ENCODE measurements at places on chromosomes 6 and 20.
A peak's percentile ranks its signal among the peaks of the same experiment; 100 is the strongest.

GRCh38 chr6:51396583-51396982 is 577.9 kb downstream of the TFAP2B start:
- DNase-seq: no peak

DNA sequence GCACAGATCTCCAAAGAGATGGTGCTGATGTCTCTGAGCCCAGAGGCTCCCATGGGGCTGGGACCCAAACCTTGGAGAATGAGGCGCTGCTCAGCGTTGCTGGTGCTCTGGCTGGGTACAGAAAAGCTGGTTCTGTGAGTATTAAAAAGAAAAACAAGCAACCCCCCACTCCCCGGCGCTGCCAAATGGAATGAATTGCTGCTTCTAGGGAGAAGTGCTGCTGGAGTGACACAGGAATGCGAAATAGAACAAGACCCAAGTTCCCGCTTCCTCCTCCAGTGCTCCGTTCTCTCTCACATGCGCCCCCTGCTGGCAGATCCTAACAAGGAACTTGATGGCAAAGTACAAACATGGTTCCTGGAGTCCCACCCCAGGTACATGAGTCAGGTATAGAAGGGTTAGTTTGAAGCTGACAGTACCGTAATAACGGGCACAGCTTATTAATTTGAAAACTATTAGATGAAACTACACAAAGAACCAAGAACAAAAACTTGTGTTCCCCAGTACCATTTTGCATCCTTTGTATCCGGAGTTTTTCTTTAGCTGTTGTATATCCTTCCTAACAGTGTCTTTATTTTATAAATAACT is 2.1 kb upstream of the DDX27 start:
- peak; percentile 73 for DNase-seq

- DNase-seq: no peak
Measured at GRCh38 chr6:113888956-113889630, 31.9 kb downstream of the MARCKS start.

DNA sequence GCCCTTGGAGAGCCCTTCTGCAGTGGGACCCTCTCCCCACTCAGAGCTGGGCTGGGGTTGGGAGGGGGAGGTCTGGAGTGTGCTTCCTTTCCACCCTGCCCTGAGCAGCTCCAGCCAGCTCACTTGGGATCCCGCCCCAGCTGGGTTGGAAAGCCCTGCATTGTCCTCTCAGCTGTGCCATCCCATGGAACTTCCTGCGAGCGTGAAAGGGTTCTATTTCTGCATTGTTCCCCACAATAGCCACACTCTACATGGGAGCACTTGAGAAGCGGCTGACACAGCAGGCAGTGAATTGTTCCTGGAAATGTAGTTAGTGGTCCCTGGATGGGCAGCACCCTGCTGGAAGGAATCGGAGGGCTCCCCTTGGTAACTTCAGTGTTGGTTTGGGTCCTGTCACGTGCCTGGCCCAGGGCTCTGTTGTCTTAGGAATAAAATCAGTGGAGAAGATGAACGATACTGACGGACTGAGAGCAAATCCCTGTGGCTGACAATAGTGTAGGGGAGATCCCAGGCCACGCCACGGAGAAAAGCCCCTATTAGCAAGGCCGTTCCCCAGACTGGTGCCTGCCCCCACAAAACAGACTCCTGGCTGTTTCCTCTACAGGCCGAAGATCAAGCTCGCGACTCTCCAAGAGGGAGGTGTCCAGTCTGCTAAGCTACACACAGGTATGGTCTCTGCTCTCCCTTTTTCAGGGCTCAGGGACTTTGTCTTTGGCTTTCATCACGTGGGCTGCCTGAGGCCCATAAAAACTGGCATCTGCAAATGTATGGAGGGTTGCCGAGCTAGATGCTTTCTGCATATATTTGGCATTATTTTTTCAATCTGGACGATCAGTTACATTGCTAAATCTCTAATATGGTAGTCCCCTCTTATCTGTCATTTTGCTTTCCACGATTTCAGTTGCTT is 18.8 kb downstream of the DNMT3B start:
- no peak for DNase-seq

DNA sequence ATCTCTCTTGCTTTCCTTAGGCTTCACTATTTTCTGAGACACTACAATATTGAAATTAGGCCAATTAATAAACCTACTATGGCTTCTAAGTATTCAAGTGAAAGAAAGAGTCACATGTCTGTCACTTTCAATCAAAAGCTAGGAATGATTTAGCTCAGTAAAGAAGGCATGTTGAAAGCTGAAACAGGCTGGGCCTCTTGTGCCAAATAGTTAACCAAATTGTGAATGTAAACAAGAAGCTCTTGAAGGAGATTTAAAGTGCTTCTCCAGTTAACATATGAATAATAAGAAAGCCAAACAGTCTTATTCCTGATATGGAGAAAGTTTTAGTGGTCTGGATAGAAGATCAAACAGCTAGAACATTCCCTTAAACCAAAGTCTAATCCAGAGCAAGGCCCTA is 236.3 kb downstream of the OTOR start:
- DNase-seq: no peak

GRCh38 chr6:149476789-149477455 is 7.9 kb downstream of the ZC3H12D start:
- DNase-seq: no peak

GRCh38 chr6:70221025-70221714 is 81.7 kb downstream of the COL9A1 start:
- DNase-seq: peak; percentile 51

- DNase-seq: no peak
Measured at GRCh38 chr6:108687921-108688320, 127.2 kb downstream of the FOXO3 start.

DNA sequence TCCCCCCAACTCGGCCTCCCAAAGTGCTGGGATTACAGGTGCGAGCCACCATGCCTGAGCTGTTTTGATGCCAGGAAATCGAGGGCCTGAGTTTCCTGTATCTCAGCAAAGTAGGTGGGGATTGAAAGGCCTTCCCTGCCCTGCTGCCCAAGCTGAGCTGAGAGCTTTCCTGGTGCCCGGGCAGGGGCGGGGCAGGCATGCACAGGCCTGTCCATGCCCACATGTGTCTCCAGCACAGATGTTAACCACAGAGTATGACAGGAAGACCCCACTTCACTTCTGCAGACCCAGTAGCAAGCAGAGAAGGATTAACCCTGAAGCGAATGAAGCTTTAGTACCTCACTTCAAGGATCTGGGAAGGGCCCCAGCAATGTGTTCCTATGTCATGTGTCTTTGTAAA is 66.0 kb downstream of the GPR6 start:
- DNase-seq: no peak

- DNase-seq: no peak
Measured at GRCh38 chr6:22214314-22214713, 82.5 kb downstream of the PRL start.

DNA sequence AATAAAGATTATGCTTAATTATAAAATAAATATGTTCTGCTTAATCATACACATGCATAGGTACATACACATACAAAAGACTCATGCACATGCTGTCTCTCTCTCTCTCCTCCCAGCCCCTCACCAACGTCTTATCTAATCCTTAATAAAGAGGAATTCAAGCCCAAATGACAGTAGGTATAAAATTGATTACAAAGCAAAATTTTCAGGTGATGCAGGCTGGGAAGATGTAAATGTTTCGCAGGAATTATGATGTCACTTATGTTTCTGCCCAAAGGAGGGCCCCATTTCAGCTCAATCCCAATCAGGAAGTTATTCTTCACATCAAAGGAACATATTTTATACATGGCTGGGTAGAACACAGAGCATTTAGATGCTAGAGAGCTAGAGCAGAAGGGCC is 284.6 kb upstream of the ID4 start:
- no peak for DNase-seq

- no peak for DNase-seq
Measured at GRCh38 chr6:72703093-72703492, 81.2 kb downstream of the KCNQ5 start.

DNA sequence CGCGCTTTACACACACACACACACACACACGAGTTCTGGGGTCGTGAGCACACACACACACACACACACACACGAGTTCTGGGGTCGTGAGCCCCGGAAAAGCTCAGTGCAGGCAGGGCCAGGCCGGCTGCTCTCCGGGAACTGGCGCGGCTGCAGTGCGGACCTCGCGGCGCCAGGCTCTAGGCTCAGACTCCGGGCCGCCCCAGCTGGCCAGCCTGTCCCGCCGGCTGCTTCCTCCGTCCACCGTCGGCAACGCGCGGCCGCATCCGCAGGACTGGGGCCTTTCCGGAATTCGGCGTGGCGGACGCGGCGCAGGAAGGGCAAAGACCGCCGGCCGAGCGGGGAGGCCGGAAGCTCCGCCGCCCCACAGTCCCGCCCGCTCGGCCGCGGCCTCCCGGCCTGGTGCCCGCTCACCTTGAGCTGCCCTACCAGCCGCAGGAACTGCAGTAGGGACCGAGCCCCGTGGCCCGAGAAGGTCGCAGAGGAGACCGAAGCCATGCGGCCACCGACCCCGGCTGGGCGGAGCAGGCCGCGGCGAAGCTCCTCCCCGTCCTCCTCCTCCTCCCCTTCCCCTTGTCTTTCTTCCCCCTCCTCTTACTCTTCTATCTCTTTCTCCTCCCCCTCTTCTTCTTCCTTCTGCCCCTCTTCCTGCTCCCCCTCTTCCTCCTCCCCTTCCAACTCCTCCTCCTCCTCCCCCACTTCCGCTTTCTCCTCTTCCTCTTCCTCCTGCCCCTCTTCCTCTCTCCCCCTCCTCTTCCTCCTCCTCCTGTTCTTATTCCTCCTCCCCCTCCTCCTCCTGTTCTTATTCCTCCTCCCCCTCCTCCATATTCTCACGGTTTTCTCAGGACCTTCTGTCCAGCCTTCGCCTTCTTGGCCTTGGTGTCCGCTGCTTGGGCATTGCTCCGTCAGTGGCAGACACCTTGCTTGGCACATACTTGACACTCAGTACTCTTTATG is at the start of gene HDDC2:
Gene HDDC2 (minus strand): TSS at position 533 of the 957 bp plus-strand sequence. CDS start 35 bp downstream, at position 498.
- DNase-seq: peak; percentile 51

- DNase-seq: no peak
Measured at GRCh38 chr20:58267389-58268215, 39.1 kb upstream of the ANKRD60 start.

DNA sequence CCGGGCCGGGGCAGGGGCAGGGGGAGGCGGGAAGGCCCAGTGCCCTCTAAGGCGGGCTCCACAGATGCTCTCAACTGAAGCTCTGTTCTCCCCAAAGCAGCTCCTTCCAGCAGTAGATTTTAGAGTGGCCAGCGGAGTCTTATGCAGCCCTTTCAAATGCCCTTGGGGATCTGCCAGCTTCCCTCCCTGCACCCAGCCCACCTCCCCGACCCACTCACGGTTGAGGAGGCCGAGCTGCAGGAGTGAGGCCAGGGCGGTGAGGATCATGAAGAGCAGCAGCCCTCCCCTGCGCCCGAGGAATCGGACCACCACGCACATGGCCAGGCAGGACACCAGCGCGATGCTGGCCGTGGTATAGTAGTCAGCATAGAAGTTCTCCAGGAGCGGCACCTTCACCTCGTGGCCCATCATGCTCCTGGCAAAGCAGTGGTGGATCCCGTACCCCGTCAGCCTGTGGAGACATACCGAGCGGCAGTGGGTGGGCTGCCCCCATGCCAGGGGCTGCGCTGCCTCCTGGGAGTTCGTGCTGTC is 28.0 kb downstream of the PSMG4 start:
- DNase-seq: no peak

DNA sequence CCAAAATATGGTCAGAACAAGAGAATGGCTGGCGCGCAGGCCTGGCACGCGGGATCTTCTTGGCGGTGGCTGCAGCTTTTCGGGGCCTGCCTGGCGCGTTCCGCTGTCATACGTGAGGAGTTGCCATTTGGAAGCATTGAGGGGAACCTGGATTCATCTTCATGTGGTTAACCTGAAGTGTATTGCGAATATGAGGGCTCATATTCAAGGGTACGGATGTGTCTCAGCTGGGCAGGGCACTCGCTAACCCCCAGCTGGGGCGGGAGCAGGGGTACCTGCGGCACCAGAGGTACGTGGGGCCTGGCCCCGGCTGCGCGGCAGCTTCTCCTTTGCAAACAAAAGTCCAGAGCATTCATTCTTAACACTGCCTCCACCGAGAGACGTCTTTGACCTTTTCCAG is 605.6 kb downstream of the QKI start:
- no peak for DNase-seq

DNA sequence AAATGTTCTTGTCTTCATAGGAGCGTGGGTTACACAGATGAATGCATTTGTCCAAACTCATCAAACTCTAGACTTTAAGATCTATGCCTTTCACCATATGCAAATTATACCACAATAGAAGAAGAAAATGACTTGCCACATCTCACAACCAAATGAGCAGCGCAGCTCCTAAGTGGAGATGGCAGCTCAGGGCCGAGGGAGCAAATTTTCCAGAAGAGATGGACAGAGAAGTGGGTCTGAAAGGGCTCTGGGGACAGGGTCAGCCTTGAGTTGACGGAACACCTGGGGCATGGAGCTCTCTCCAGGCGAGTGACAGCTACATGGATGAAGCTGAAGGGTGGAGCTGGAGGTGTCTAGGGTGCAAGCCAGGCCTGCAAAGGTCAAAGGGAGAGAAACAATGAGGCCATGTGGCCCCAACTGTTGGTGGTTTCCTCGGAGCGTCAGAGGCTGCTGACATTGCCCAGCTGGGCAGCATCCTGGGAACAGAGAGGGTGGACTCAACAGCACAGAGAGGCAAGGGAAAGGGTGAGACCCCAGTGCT is 228.3 kb downstream of the NRN1 start:
- DNase-seq: no peak

- DNase-seq: no peak
Measured at GRCh38 chr6:11027565-11028110, 16.5 kb downstream of the ELOVL2 start.

DNA sequence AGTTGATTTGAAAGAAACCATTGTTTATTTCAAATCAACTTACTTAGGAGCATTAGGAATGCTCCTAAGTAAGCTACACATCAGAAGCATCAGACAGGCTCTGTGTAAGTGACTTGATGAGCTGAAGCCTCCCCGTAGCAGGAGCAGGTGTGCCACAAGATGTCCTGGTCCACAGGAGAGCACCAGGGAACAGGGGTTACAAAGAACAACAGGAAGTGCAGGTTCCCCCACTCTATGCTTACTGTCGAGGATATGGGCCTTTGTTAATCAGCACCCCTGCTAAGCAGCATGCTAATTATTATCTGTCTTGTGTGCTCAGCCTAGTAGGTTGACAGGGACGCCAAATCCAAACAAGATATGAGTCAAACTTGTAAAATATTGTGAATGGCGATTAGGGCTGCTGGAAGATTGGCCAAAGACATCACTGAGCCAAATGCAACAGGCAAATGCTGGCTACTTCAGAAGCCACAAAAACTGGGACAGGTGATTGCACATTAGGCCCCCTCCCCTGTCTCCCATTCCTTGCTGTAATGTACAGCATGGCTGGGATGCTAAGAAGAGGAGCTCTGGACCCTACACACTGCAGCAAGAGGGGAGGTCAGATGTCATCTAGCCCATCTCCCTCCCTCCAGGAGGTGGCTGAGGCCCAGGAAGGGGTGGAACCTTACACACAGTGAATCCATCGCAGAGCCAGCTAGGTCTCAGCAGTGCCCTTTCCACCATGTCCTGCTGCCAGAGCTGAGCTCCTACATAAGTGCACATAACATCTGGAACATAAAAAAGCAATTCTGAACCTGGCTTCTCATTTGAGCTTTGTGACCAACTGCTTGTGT is 939 bp downstream of the TGM3 start:
- peak; percentile 37 for DNase-seq

GRCh38 chr6:2132416-2132815 is 113.0 kb downstream of the GMDS start:
- DNase-seq: no peak

GRCh38 chr6:17583811-17584210 is 16.3 kb upstream of the FAM8A1 start:
- peak; percentile 49 for DNase-seq

All from NCI-H748 treated with DMSO at 0.1 percent for 48 hours (cell line).